ENCODE measurements at places on chromosomes 12 and 14. TPM values are rescaled to one million over a fixed set of nuclear protein-coding genes. Genes with fewer than 3 reads are reported as not detected.

The NXPH4 gene
- total RNA-seq = 22.3 TPM

The GALNT8 gene
- total RNA-seq = 6.8 TPM

The AHNAK2 gene
- total RNA-seq = 34.3 TPM

The RND1 gene
- total RNA-seq = 2.2 TPM

The CFAP54 gene
- 0.62 TPM for total RNA-seq

The TMEM253 gene
- 2.2 TPM for total RNA-seq

The INHBC gene
- not detected for total RNA-seq

The NPFF gene
- not detected for total RNA-seq

- DNase-seq = peak; percentile 89
Observed at GRCh38 chr12:94618995-94619695, 31.2 kb downstream of the TMCC3 start.

GRCh38 chr14:100602621-100603230 lies 15.5 kb upstream of the BEGAIN start:
- no peak for DNase-seq

DNA sequence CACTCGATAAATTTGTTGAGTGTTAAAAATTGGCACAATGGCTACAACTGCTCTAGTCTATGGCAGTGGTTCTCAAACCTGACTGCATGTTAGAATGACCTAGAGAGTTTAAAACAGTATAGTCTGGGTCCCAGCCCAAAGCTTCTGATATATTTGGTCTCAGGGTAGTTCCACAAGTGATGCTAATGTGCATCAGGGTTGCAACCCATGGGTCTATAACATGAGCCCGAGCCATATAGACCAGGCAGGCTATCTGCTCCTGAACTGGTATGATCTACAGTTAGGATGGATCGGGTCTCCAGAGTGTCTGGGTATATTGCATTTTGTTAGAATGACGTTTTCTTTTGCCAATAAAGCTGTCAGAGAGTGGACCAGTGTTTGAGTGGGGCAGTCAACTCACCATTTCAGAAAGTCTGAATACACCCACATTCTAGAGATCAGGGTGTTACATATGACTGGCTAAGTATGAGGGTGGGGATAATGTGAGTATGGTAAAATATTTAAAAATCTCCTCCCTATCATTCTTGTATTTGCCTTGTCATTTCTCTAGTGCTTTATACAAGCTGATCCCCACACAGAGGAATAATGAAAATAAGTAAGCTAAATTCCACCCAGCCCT lies 80.9 kb downstream of the FRMD6 start:
- DNase-seq = no peak

DNA sequence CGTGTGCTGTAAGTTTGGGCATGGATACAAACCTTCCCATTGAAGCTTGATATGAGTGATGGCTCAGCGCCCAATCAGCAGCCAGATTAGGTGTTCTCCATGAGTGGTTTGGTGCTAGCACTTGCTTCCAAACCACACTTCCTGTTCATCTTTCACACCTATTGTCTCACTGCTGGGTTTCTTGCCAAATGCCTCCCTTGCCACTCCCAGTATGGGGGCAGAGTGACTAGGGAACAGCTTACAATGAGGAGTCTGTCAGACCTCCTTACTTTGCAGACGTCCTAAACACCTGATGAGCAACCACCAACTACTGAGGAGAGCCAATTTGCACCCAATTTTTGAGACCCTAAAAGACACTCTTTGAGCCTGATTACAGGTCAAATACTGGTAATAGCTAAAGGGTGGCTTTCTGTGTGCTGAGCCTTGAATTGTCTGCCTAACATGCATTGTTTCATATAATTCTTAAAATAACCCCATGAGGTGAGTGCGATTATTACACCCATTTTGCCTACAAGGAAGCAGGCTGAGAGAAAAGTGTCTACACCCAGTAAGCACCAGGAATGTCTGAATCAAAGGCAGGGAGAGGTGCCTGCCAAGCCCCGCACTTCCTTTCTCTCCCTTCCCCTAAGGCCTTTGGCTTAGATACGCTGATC lies 48.4 kb upstream of the FOS start:
- DNase-seq = peak; percentile 69

DNA sequence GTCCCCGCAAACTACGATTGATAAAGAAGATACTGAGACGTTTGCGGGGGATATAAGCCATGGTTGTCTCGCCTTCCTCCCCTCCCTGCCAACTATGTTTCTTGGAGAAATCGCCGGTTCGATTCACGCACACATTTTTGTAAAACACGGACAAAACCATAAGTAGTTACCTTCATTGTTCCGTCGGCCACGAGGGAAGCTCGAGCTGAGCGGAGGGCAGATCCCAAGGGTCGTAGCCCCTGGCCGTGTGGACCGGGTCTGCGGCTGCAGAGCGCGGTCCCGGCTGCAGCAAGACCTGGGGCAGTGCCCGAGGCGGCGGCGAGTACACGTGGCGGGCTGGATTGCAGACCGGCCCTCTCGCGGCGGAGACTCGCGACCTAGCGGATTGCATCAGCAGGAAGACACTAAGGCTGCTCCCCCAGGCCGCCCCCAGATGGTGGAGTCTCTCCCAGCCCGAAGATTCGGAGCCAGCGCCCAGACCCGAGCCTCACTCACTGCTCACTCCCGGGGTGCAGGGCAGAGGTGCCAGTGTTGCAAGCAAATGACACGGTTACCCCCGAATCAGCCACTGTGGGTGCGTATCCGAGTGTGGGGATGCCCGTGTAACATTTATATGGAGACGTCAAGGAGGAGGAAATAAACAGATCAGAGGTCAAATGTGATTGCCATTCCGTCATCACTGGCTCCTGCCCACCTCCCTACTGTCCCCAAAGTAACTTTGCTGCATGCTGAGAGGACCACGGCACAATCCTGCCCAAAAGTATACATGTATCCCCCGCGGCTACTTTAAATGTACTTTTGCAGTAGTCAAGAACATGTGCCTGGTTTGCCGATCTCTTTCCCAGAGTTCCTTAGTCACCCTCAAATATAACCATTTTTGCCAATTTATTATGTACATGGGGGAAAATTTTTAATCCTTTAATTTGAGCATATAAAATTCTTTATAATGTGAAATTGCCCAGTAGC lies at the start of gene BCAT1:
Gene BCAT1, minus strand, starts transcription at position 345 of the 966 bp plus-strand sequence. Its CDS starts 169 bp downstream, at position 176.
- peak; percentile 78 for DNase-seq

DNA sequence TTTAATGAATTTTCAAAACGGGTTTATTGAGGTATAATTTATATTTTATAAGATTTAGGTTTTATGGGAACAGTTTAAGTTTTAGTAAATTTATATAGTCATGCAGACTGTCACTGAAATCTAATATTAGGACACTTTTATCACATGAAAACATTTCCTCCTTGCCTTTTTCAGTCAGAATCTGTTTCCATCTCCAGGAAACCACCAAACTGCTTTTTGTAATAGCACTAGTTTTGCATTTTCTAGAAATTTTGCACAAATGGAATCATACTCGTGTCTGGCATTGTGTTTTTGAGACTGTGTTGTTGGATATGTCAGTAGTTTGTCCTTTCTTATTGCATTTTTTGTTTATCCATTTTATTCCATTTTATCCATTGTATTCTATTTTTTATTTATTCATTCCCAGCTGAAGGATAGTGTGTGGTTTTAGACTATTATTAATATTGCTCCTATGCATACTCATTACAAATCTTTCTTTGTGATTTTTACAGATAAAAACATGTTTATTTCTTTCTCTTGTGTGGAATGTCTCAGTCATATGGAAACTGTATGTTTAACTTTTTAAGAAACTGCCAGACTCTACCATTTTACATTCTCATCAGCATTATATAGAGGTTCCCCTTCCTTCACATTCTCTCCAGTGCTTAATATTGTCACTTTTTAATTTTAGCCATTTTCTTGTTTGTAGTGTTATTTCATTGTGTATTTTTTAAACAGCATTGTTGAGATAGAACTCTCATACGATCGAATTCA lies 26.5 kb downstream of the PALS1 start:
- no peak for DNase-seq

DNA sequence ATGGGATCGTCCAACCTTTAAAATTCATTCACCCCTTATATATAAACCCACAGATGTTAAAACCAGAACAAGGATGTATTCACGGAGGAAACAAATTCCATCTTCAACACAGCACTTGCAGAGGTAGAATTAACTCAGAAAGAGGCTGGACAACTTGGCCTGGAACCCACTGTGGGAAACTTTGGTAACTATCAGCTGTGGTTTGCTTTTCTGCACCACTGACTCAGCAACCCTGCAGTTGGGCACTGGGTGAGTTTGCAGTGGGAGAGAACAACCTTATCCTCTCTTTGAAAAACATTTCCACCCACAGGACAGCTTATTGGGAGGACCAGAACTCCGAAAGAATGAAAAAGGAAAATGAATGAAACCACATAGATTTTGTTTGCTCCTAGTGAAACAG lies 66.3 kb downstream of the ZNF664 start:
- peak; percentile 84 for DNase-seq

DNA sequence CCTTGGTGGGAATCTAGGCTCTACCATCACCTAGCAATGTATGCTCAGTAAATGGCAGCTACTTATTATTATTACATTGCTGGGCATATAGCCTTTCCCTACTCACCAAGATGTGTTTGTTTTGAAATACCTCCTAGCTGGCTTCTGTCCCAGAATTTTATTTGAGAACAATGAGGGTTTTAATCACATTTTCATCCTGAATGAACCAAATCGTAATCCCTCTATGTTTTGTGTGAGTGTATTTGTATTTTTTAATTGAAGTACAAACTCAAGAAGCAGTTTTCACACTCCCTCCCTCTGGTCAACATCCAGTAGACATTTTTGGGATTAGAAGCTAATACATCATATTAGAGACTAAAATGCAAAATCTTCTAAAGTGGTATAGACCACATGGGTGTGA lies 7.6 kb downstream of the SLC7A8 start:
- no peak for DNase-seq

- DNase-seq = no peak
Observed at GRCh38 chr12:2574355-2574935, 220.3 kb upstream of the FKBP4 start.

GRCh38 chr14:30240018-30240417 lies 312.4 kb upstream of the PRKD1 start:
- DNase-seq = no peak

DNA sequence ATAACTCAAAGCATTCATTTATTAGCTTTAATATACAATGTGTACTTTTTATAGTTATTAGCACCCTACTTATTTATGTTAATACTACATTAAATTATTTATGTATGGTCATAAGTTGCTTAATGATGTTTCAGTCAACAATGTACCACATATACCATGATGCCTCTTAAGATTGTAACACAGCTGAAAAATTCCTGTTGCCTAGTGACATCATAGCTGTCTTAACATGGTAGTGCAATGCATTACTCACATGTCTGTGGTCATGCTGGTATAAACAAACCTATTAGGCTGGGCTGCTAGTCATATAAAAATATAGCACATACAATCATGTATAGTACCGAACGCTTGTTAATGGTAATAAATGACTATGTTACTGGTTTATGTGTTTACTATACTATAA lies 120.4 kb downstream of the ANO6 start:
- DNase-seq = peak; percentile 98

DNA sequence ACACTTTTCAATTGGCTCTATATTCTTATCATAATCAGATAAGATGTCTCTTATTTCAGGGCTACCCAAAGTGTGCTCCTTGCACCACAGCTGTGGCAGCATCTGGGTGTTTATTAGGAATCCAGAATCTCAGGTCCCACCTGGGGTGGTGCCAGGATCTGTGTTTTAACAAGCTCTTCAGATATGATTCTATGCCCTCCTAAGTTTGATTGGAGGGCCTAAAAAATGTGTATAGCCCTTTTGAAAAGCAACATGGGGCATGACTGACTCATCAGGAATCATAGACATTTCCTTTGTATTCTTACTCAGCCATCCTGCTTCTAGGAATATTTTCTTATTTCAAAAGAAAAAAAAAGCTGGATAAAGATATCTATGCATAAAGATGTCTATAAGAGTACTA lies 103.1 kb downstream of the HELB start:
- DNase-seq = peak; percentile 52

GRCh38 chr14:83913476-83913875 lies 1616.5 kb upstream of the FLRT2 start:
- DNase-seq = no peak

DNA sequence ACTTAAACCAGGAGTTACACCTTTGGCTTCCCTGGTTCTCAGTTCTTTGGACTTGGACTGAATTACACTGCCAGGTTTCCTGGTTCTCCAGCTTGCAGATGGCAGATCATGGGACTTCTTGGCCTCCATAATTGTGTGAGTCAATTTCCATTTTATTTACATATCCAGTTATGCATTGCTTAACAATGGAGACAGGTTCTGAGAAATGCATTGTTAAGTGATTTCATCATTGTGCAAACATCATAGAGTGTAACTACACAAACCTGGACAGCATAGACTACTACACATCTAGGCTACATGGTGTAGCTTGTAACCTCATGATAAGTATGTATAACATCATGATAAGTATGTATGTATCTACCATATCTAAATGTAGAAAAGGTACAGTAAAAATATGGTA lies 276.1 kb upstream of the BTG1 start:
- peak; percentile 39 for DNase-seq

- no peak for DNase-seq
Observed at GRCh38 chr12:93540466-93540865, 32.0 kb upstream of the SOCS2 start.

DNA sequence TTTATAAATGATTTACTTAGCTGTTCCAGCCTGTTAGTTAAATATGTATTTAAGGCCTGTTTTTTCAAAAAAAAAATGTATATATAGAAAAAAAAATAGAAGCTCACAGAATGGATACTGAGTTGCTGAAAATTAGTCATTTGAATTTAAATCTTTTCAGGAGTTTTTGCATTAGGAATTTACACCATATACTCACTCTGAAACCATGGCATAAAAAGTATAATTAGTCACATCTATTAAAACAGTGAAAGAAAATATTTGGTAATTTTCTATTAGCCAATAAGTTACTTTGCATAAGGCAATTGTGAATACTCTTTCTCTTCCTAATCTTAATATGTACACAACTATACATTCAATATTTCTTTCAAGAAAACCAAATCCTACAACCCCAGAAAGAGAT lies 51.9 kb downstream of the HMGA2 start:
- DNase-seq = no peak
